ENCODE measurements at places on chromosomes 11 and 22.
A peak's percentile ranks its signal among the peaks of the same experiment; 100 is the strongest.

GRCh38 chr11:115695677-115696364 lies 191.6 kb upstream of the CADM1 start:
- no peak for DNase-seq

DNA sequence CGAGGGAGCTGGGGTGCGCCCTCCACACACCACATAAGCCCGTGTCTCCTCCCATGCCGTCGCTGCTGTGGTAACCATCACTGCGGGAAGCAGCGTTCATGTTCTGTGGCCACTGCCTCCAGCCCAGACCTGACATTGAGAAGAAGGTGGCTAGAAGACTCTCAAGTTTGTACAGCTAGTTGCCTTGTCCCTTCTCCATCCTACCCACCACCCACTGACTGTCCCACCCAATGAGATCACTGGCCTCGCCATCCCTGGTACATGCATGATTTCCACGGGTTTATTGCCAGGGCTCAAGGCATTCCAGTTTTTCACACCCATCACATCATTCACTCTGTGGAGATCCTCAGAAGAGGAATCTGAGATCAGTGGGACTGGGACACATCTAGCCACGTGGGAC lies 33.0 kb downstream of the AHNAK start:
- DNase-seq, result no peak

DNA sequence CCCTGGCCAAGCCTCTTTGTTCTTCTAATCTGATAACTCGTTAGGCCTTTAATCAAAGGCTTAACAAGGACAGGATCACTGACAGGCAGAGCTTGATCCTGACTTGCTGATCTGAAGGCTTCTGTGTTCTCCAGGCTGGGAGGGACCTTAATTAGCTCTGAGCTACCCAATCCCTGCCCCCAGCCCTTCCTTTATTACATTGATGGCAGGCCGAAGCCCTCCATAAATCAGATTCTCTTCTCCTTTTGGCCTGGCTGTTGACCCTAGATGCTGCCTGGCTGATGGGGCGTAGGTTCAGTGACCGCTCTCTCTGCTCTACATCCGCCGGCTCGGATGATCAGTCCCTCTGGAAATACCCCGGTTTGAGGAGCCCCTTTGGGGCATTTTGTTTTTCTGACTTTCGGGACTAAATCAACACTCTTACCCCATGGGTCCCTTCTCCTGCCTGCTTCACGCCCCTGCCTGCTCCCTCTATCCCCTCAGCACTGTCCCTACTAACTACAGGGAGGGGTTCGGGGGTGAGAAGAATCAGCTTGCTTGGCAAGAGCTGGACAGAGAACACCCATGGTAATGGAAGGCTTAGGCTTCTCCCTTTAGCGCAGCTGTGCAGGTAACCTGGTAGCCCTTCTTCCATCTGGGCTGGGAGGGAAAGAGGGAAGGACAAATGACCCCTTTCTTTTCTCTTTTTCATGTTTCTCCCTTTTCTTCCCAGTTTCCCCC lies 10.0 kb upstream of the RRM1 start:
- no peak for DNase-seq

GRCh38 chr11:123191939-123192338 lies 3.1 kb downstream of the CLMP start:
- no peak for DNase-seq

GRCh38 chr22:46674367-46674781 lies 54.2 kb downstream of the GRAMD4 start:
- DNase-seq, result peak; percentile 79

DNA sequence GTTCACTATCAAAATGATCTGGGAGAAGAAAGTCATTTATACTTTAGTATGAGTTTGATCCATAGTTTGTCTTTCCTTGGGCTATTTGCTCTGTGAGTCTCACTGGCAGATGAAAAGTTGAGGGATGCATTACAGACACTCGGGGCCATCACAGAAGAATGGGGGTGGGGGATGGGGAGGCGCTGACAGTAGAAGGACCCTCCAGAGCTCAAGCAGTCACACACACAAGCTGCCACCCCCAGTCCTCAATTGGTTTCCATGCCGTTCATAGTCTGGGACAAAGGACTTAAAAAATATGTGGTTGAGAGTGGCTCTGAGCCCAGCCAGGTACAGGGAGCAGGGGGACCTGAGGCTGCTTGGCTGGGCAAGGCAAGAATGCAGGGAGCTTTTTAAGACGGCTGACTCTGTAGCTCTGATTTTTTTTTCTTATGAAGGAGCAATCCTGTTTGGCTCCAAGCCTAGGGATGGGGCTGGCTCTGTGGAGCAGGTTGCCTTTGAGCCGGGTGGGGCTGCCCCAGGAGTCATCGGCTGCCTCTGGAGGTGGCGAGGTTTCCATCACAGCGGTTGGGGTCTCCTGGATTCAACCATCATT lies 13.3 kb upstream of the ANO1 start:
- no peak for DNase-seq

- no peak for DNase-seq
Measured at GRCh38 chr11:112806876-112807275, 154.3 kb upstream of the NCAM1 start.

GRCh38 chr11:62152245-62153086 lies 28.7 kb downstream of the INCENP start:
- DNase-seq, result no peak

DNA sequence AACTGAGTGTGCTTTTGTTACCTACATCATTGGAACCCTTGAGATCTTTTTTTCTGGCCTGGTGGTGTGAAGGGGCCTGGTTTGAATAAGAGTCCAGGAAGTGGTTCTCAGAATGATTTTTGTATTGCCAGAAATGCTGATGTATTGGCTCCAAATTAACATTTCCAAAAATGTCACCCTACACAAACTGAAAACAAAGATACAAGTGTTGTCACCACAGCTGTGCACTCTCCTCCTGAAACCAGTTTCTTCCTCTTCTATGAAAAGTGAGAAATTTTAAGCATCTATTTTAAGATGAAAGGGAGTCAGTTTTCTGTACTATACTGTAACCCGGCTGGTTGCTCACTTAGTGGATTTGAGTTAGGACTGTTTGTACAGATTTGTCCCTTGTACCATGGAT lies 218.8 kb downstream of the PGR start:
- DNase-seq, result no peak

DNA sequence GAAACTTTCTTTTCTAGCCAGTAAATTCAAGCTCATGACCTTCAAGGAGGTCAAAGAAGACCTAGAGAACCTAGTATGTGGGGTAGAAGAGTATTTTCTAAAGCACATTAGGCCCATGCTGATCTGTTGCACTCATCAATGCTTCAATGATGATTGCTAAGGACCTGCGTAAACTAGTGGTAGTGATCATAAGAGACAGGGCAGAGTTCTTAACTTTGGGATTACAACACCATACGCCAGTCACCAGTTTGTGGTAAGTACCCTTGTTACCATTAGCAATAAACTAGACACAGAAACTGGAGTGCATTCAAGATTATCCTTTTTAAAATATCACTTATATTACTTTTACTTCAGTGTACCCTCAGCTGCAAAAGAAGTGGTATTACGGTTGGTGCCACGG lies 490.3 kb downstream of the BUD13 start:
- no peak for DNase-seq

GRCh38 chr22:36021606-36022153 lies 6.9 kb downstream of the RBFOX2 start:
- no peak for DNase-seq

GRCh38 chr11:73510106-73510505 lies 87.8 kb downstream of the FAM168A start:
- DNase-seq, result no peak

- no peak for DNase-seq
Measured at GRCh38 chr22:24992946-24993345, 40.4 kb downstream of the KIAA1671 start.

DNA sequence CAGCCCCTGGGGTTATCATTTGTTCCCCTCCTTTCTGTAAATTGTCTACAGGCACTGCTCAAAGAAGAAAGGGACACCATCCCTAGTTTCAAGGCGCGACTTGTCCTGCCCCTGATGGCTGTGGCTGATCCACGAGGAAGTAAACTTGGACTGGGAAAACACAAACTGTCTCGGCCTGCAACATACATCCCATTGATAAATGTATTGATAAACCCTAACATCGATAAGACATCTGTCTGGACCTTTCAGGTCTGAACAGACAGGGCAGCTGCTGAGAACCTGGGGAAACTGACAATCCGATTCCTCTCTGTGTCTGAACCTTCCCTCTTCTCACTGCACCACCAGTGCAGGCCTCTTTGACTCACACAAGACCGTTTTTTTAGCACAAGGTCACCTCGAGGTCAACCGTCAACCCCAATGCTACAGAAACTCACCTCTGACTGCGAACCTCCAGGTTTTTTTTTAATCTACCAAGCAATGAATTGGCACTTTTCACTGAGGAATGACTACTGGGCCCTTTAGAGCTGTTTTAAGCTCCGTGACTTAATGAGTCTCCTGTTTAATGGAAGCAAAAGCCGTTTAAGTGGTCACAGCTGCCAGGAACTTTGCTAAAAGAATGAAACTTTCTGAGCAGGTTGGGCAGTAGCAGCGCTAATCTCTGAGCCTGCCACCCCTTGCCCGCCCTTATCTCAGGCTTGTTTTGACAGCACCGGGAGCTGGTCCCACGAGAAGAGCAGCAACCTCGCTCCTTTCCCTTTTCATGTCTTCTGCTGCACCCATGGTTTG lies 203.8 kb upstream of the TMEM45B start:
- no peak for DNase-seq

DNA sequence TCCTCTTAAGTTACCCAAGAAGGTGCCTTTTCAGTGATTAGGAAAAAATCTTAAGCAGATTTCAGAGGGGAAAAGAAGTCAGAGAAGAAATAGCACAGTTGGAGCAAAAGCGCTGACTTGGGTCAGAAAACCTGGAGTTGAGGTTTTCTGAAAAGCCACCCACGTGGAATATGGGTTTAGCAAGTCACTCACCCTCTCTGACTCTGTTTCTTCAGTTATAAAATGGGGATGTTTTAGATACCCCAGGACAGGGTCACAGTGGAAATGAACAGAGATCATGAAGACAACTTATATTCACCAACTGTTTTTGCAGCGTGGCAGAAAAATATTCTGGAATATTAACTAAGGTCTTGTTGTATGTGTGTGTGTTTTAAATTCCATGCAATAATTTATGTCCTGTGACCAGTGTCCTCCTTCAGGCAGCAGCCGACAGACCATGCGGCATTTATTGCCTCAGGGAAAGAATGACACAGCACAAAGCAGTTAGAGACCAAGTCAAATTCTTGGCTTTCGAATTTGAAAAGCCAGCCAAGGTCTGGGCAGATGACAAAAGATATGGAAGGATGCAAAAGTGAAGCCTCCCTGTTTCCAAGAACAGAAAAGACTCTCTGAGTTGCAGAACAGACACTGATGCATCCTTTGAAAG lies 119.9 kb downstream of the MIAT start:
- DNase-seq, result no peak

DNA sequence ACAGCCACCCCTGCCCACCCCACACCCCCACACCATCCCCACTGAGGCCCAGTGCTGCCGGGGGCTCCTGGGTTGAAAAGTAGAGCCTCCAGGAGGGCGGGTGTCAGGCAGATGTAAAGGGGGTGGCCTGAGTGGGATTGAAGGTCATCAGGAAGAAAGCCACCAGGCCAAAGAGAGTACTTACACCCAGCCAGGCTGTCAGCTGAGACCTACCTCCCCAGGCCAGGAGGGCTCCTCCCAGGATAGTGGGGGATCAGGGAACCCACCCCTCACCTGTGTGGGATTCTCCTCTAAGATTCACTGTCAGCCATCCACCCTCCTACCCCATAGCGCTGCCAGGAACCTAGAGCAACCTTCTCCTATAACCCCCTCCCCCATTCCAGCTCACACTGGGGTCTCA lies 17.2 kb upstream of the FCHSD2 start:
- DNase-seq, result no peak

DNA sequence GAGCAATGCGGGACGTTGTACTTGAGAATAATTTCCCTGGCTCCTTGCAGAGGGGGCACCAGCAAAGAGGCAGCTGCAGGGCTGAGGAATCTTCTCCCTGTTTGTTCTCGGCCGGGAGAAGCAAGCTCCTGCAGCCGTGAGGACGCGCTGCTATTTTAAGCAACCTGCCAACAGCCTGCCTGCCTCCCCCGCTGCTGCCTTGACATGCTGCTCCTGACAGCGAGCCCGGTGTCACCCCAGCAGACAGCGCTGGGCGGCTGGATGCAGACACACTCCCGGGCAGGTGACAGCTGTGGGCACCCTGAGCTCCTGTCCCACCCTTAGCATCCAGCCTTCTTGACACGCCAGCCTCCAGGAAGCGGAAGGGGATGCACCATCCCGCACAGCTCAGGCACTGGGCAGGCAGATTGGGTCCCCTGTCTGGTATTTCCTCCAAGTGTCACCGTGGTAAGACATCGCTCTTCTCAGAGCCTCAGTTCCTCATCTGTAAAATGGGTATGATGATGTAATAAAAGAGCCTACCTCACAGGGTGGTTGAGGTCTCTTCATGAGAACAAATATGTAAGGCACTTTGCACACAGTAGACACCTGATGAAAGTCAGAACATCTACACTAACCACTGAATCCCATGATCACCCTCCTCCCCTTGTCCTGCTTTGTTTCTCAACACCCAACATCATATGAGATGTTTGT lies 530.6 kb downstream of the MN1 start:
- DNase-seq, result no peak

DNA sequence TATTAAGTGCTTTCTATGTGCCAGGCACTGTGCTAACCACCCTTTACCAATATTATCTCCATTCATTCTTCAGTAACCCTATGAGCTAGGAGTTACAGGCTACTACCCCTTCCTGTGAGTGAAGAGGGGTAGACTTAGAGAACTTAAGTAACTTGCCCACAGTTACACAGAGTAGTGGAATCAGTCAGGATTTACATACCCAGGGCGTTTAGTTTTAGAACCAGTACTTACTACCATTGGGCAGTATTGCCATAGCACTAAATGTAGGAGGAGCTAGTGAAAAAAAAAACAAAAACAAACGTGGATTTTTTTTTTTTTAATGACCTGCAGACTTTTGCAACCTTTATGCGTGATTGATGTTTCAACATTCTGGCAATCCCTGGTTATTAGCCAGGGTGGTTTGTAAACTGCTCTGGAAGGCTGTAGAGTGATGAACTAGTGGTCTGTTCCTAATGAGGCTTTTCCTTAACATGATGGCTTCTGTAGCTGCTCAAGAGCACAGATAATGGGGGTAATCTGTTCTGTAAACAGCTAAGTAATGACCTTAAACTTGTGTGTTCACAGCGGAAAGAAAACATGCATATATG lies 11.4 kb downstream of the TBCEL start:
- no peak for DNase-seq

Measured in CD4-positive, alpha-beta T cell treated with Interferon gamma for 1 hour (primary cell).